Thymus (tissue), 14 donors: ENCODE measurements at places on chromosomes 13 and 19. TPM values are rescaled to one million over a fixed set of nuclear protein-coding genes. Genes with fewer than 3 reads are reported as not detected.

ZNF225 gene
- polyA plus RNA-seq, result 3.2 TPM

- H3K36me3 ChIP-seq, result no peaks in the 10 kb centered on the region
- no peaks in the 10 kb centered on the region for H3K27me3 ChIP-seq
- no peaks in the 10 kb centered on the region for H3K4me1 ChIP-seq
- no peak overlapping the region for H3K27ac ChIP-seq
- H3K4me3 ChIP-seq, result no peak overlapping the region
Measured at GRCh38 chr13:106115081-106115480, 420.4 kb downstream of the EFNB2 start.

- H3K4me3 ChIP-seq, result no peak overlapping the region
- no peaks in the 10 kb centered on the region for H3K27me3 ChIP-seq
- H3K36me3 ChIP-seq, result no peaks in the 10 kb centered on the region
- H3K4me1 ChIP-seq, result no peaks in the 10 kb centered on the region
- DNase-seq, result no peak
Measured at GRCh38 chr19:18809149-18809868, 18.2 kb upstream of the COMP start.

DNA sequence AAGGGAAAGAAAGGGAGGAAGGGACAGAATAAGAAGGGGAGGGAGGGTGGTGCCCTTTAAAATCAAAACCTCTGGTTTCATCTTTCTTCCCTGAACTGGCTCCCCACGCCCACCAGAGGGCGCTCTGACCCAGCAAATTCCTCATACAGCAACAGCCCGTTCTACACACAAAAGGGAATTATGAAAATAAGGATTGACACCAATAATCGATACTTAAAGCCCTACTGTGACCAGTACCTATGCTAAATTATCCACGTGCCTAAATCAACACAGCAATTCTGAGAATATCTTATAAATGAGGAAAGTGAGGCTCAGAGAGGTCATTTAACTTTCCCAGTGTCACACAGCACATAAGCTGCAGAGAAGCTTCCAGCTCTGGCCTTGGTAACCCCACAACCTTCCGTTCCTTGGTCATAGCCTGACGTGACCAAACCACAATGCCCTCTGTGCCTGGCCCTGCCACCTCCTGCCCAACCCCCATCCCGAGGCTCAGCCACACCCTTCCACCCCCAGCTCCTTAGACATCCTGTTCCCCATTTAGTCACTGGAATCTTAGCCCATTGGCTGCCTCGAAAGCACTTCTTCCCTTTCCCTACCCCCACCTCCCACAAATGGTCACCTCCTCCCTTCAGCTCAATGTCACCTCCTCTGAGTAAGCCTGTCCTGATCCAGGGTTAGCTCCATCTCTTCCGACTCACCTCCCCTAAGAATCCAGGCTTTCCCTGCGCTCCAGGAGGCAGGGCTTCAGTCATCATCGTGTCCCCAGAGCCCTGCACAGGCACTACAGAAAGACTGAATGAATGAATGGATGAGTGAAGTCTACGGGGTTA, 34.2 kb upstream of the PNMA8B start:
- peaks cover 6% of the 10 kb centered on the region for H3K4me1 ChIP-seq
- peaks cover 13% of the 10 kb centered on the region for H3K27me3 ChIP-seq
- H3K27ac ChIP-seq, result no peak overlapping the region
- peak; percentile 60 for DNase-seq
